ENCODE measurements at places on chromosomes 11 and 22.
A peak's percentile ranks its signal among the peaks of the same experiment; 100 is the strongest.

DNA sequence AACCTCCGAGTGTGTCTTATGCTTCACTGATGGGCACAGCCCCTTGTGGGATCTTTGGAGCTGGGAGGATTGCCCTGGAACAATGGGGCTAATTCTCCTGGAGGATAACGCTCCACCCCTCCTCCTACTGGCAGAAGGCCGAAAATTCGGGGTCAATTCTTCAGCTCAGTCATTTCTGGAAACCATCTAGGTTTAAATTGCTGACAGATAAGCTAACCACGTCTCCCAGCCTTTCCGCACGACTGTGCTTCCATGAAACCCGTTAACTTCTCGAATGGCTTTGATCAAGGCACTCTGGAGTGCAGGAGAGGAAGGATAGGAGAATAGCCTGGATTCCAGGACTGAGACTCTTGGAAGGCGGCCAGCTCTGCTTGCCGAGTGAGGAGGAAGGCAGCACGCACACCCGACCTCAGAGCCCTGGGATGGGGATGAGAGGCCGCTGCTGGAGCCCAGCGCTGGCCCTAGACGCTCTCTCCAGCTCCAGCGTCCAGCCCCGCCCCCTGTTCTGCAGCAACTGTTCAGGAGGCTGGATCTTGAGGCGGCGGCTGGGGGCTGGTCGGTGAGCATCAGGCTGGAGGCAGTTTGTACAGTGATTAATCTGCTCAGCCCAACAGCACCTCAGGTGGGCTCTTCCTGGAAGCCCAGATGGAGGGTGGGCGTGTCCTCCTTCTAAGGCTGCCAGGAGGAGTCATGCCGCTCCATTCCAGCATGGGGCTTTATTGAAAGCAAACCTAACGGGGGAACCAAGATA is 176.7 kb upstream of the NCAM1 start:
- DNase-seq: no peak

DNA sequence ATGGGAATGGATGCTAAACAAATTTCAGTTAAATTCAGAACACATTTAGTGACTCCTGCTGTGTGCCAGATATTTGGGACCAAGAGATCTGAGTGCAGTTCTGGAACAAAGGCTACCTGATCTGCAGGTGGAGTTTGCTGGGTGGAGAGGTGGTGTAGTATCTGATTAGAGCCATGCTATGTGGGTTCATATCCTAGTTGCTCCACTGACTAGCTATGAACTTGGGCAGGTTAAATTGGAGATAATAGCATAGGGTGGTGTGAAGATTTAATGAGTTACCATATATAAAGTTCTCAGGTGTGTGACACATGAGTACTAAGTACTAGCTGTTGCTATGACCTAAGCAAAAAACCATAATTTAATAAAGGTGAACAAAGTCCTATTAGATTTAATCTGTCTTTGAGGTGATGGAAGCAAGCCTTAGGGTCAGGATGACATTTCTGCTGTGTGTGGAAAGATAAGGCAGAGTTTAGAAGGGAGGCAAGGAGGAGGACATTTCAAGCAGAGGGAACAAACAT is 2.1 kb downstream of the ENDOD1 start:
- no peak for DNase-seq

DNA sequence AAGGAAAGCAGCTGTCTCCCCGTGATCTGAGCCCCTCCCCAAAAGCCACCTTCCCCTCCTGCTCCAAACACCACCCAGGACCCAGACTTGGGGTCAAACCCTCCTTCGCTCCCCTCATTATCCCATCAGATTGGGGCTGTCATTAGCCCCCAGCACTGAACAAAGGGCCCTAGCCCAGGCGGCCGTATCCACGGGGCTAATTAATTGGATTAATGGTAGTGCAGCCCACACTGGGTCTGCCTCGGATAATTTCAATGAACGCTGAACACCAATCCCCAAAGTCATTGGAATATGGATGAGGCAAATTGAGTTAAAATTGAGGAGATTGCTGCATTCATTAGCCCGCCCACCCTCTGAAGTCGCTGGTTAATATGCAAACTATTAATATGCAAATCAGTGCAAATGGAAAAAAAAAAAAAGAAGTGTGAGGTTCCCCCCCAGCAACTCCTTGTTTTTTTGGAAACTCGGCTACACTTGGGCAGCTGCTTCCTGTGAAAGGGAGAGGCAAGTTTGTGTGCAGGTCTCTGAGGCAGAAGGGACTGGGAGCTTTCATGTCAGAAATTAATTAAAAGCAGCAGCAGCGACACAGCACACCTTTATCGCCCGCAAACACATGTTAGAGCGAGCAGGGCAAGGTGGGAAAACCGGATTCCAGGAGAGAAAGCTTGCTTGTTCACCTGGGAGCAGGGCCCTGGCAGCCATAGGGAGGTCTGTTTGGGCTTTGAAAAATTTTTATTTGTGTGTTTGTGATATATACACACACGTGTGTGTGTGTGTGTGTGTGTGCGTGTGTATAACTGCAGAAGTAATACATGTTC is 517.8 kb downstream of the MIAT start:
- DNase-seq: no peak

DNA sequence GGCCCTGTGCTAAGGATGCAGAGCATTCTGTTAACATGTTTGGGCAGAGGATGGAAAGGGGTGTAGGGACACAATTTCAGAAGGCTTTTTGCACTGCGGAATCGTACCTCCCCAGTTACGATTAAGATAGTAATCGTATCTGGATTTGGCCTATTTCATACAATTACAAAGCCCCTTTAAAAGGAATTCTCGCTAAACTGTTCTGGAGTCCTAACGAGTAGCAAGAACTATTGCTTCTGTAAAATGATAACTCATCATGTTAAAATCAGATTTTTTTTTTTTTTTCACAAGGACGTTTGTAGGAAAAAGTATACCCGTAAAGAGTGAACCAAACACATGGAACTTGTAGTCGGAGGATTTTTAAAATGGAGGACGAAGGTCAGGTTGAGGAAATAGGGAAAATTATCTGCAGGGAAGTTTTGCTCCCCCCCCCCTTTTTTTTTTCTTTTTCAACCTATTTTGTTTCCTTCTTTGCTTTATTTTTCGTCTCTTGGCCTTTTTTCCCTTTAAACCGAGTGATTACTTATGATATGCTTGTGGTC is 934 bp downstream of the HSD17B12 start:
- peak; percentile 45 for DNase-seq

DNA sequence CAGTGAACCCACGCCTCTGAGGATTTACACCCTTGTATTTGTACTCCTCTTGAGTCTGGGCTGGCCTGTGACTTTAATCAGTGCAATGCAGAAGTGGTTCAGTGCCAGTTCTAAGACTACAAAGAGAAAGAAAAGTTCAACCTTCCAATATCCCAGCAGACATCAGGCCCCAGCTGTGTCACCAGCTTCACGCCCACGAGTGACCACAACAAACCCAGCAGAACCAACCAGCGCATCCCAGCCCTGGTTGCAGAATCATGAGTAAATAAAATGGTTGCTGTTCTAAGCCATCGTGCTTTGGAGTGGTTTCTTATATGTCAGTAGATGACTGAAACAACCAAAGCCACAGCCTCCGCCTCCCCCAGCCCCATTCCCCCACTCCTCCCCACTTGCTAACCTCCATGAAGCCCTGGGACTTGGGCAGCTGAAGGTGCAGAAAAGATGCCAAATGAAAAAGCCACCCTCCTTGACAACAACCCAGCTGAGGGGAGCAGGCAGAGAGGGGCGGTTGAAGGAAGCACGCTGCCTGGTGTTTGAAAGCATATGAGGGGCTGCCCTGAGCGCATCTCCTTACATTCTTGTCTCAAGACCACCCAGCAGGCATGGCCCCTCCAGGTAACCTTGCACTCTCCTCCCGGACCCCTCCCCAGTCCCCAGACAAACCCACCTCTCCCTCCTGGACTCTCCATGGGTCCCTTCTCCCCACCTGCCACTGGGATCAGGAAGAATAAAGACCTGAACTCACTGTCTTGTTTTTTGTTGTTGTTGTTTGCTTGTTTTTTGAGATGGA is 20.9 kb downstream of the TSKU start:
- DNase-seq: no peak

DNA sequence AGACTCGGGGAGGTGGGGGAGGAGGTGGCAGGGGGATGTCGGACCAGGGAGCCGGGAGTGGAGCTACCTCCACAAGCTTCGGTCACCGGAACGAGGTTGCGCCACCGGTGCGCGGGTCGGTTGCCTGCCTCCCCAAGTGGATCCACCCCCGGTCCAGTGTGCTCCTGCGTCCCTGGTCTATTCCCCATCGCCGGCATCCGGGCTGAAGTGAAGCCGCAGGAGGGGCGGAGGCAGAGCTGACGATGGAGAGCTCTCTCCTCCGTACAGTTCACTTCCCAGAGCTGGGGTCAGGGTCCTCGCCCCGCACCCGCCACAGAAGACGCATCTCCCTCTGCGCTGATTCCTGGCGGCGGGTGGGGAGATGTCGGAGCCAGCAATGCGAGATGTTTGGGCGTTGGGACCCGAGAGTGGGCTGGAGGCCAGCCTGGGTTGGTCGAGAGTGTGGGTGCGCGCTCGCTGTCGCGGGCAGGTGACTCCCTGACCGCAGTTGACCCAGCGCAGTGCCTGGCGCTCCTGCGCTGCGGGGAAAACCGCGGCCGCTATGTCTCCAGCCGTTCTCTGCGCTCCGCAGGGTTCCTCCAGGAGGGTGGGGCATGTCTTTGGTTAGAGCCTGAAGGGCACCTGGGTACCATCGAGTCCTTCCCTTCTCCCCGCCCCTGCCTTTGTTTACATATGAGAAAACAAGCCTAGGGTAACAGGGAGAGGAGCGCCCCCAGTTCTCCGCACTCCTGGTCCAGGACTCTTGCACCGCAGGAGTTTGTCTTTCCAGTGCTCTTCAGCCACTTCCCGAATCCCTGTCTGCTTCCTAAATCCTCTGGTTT is 1.7 kb downstream of the C11orf96 start:
- no peak for DNase-seq

DNA sequence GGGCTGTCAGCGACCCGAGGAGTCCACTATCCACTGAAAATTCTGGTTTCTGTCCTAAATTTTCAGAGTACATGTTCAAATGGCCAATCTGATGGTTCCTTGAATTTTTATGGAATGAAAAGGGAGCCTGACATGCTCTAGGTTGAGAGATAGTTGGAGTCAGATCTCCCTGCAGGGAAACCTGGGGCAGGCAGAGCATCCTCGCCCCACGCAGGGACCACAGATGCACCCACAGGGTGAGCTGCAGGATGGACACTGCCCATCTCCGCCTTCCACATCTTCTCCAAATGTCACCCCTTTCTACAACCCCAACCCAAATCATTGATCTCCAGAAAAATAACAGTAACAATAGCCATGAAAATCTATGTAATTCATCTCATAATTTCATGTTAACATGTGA is 114.2 kb upstream of the IGLL5 start:
- DNase-seq: no peak

DNA sequence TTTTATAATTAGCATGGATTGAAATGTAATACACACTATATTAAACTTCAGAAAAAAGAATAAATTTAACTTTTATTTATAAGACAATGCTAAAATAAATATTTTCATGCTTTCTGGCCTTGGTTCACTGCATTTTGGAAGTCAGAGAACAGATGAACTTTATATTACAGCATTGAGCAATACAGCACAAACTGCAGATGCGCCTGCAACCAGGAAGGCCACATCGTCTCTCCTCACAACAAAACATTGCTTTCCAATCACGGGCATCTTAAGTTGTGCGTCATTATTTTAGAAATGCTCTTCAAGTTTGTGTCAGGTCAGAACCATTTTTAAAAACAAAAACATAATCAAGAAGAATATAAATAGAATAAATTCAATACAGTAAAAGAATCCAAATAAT is 89.3 kb upstream of the CEP126 start:
- DNase-seq: no peak

GRCh38 chr11:2963761-2964160 is 28.4 kb downstream of the NAP1L4 start:
- no peak for DNase-seq

- DNase-seq: no peak
These were observed 855.9 kb downstream of the TBC1D22A start for GRCh38 chr22:47618180-47619010.

DNA sequence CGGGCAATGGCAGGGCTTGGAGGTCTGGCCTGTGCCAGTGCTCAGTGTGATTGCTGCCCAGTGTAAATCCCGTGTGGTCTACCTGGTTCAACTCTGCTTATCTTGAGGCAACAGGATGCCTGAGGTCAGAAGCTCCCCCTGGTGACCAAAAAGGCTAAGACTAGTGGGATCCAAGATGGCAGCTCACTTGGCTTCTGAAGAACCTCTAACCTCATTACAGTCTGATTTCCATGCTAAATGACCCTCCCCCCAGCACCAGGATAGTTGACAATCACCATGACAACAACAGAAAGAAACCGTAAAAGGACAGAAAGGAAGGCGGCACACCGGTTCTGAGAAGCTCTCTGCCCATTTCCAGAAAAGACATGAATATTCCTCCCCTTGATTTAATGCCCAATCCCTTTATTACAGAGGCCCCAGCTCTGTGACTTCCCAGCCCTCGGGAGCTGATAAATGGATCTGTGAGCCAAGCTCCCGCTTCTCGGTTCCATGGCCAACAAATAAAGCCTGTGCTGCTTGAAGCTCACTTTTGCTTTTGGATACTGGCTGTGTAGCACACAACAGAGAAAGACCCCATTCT is 398.4 kb downstream of the CTTN start:
- DNase-seq: no peak

DNA sequence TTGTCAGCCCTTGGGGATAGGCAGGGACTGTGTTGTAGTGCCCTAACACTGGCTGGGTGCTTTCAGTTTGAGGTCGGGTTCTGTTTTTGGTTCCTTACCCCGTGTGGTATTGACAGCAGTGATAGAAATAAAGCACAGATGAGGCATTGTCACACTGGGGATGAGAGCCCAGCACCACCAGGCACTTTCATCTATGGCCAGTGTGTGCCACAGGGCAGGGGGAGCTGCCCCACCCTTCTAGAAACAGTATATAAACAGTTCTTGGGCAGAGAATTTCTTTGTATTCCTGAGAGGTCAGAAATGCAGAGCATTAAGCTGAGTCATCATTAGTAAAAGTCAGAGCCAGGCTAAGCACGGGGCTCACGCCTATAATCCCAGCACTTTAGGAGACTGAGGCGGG is 23.1 kb upstream of the CDC42EP2 start:
- DNase-seq: no peak

GRCh38 chr11:97140885-97141494 is 751.2 kb downstream of the JRKL start:
- DNase-seq: peak; percentile 13

GRCh38 chr22:31836010-31836409 is 82.2 kb downstream of the DEPDC5 start:
- no peak for DNase-seq

- no peak for DNase-seq
These were observed 75.2 kb downstream of the ISX start for GRCh38 chr22:35140879-35141745.

- DNase-seq: no peak
These were observed 191.4 kb downstream of the TENM4 start for GRCh38 chr11:79249295-79249993.

GRCh38 chr11:94781837-94782236 is 13.7 kb downstream of the AMOTL1 start:
- no peak for DNase-seq

Data from Kasumi-1 (cell line).